NCI-H1694 (cell line): ENCODE measurements at places on chromosomes 7 and 10.

- no peak for DNase-seq
Observed at GRCh38 chr7:156640949-156641485, 443 bp downstream of the RNF32 start.

GRCh38 chr10:22500656-22501340 lies 155.5 kb downstream of the SPAG6 start:
- DNase-seq: no peak

DNA sequence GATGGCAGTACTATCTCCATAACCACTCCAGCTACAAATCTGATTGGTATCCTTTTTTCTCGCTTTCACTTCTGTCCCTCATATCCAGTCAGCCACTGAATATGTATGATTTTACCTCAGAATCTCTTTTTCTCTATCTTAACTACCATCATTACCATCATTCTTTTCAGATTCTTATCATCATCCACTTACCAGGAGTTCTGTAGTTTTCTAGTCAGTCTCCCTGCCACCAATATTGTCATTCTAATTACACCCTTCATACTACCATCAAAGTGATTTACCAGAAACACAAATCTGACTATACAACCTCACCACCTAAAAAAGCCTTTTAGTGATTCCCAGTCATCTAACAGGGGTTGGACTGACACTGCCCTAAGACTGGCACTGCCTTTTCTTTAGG lies 64.9 kb upstream of the TMEM140 start:
- DNase-seq: no peak

DNA sequence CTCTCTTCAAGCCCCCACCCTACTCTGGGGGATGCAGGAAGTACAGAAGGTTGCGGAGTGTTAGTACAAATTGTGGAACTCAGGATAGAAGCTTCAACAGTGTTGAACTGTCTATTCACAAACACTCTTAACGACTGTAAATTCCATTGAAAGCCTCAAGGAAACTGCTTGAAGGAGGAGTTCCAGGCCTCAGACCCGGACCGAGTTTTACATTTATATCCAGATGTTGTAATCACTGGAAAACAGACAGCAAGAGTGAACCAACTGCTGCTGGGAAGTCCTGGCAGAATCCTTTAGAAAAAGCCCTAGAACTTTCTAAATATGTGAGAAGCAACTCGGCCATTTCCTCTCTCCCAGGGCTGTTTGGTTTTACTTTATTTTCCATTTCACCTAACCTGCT lies 84.1 kb upstream of the LRRC18 start:
- DNase-seq: no peak

GRCh38 chr10:125084191-125084613 lies 76.2 kb downstream of the CTBP2 start:
- no peak for DNase-seq

DNA sequence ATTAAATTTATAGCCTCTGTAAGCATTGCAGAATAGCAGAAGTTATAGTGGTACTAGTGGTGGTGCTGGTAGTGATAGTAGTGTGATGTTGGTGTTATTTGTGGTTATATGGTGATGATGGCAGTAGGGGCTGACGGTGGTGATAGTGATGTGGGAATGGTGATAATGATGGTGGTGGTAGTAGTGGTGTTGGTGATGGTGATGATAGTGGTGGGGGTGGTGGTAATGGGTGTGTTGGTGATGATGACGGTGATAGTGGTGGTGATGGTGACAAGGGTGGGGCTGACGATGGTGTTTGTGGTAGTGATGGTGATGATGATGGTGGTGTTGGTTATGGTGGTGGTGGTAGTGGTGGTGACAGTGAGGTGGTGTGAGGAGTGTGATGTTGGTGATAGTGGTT lies 54.4 kb upstream of the MGAM2 start:
- DNase-seq: no peak

DNA sequence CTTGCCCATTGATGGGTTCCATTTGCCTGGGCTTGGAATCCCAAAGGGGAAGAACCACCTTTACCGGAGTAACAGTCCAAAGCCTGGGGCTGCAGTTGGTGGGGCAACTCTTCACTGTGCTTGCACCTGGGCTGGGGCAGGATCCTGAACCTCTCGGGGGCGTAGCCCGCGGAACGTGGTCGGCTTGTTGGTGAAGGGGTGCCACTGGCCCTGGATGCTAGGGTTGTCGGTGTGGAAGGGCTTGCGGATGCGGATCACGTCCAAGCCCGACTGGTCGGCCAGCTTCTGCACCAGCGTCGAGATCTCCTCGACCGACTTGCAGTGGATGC lies 710 bp downstream of the MRPL43 start:
- DNase-seq: no peak

DNA sequence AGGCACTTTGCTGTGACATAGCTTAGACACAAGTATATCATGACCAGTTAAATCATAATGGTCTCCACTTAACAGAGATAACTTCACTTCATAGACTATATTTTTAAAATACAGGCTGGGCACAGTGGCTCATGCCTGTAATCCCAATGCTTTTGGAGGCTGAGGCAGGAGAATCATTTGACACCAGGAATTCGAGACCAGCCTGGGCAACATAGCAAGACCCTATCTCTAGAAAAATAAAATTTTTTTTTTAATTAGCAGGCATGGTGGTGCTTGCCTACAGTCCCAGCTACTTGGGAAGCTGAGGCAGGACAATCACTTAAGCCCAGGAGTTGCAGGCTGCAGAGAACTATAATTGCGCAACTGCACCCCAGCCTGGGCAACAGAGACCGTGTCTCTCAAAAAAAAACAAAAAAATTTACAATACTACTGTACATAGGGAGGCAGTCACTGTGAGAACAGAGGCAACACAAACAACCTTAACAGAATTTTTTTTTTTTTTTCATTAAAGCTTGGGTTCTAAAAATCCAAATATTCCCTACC lies 105.1 kb downstream of the USP6NL start:
- no peak for DNase-seq

- DNase-seq: no peak
Observed at GRCh38 chr7:32500922-32501341, 5.6 kb downstream of the AVL9 start.

DNA sequence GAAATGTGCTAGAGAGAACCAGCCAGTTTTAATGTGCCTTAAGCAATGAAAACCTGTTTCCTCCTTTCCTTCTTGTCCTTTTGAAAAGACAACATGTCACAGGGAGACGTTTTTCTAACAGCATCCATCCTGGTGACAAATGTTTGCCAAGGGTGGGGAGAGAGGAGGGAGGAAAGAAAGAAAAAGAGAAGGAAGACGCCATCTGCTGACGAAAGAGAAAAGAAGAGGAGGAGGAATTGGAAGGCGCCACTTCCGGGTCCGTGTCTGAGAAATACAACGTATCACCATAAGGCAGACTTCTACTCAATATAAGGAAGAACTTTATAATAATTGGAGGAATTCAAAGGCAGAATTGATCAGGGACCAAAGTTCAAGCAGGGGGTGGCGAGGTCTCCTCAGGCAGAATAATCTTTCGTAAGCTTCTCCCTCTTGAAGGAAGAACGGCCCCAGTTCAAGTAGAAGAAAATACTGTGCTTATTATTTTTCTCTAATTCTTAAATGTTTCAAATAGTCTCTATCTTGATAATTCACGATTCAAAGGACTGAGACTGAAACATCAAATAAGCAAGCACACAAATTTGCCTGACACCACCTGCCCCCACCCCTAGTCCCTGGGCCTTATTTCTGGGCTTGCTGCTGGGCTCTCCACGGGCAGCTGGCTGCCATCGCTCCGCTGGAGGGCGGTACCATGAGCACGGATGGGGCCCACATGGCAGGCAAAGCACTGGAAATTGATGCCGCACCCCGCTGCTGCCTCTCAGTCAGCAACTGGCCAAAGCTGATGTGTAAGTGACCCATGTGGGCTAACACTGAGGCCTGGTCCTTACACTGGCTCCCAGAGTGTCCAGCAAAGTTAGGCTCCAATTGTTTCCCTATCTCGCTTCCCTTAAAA lies 273.7 kb upstream of the KLF14 start:
- no peak for DNase-seq

DNA sequence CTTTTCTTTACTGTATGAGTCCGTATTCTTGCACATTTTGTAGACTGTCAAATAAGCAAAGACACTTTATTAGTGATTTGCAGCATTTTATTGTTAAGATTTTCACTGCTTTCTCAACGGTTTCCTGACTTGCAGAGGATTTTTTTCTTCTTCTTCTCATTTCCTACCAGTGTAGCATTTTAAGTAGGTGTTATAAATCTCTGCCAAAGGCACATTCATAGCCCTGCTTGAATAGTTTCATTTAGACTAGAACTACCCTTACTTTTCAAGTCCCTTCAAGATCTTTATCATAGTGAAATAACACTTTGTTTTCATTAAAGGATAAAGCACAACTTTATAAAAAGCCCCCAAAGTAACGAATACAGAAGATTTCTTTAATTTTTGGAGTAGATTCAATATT lies 271.4 kb downstream of the TSPAN12 start:
- no peak for DNase-seq

- no peak for DNase-seq
Observed at GRCh38 chr7:100588438-100588837, 2.3 kb downstream of the FBXO24 start.

GRCh38 chr7:38411404-38411803 lies 138.0 kb upstream of the TARP start:
- DNase-seq: no peak

DNA sequence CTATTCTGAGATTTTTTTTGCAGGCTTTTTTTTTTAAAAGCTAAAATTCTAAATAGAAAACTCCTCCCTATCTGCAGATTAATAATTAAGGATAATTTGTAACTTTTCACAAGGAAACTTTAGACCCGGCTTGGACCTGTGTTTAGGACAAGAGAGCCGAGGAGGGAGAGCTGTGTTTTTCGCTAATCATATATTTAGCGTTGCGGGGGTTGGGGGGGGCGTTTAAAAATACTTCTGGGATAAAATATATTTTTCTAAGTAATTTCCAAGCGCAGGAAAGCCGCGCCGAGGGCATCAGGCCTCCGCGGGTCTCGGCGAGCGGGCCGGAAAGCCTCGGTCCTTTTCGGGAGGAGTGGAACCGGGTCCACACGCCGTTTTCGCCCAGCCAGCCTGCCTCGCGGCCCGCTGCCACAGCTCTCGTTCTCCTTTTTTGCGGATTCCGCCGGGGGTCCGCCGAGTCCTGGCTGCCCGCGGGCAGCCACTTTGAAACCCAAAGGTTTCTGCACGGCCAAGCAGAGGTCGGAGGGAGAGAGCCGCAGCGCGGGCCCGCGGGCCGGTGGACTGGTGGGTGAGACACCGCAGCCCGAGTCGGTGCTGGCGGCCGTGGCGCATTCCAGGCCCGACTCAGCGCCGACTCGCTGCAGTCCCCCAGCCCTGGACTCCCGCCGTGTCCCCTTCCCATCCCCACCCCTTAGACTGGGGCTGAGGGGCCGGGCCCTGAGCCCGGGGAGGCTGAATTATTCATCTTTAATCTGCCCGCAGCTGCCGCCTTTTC lies 2.3 kb downstream of the PAX2 start:
- no peak for DNase-seq

GRCh38 chr7:148773334-148773733 lies 74.6 kb downstream of the CUL1 start:
- no peak for DNase-seq

- DNase-seq: peak; percentile 1
Observed at GRCh38 chr7:157875230-157876179, 538.7 kb downstream of the DNAJB6 start.

- DNase-seq: no peak
Observed at GRCh38 chr7:131302876-131303707, 24.6 kb upstream of the MKLN1 start.

DNA sequence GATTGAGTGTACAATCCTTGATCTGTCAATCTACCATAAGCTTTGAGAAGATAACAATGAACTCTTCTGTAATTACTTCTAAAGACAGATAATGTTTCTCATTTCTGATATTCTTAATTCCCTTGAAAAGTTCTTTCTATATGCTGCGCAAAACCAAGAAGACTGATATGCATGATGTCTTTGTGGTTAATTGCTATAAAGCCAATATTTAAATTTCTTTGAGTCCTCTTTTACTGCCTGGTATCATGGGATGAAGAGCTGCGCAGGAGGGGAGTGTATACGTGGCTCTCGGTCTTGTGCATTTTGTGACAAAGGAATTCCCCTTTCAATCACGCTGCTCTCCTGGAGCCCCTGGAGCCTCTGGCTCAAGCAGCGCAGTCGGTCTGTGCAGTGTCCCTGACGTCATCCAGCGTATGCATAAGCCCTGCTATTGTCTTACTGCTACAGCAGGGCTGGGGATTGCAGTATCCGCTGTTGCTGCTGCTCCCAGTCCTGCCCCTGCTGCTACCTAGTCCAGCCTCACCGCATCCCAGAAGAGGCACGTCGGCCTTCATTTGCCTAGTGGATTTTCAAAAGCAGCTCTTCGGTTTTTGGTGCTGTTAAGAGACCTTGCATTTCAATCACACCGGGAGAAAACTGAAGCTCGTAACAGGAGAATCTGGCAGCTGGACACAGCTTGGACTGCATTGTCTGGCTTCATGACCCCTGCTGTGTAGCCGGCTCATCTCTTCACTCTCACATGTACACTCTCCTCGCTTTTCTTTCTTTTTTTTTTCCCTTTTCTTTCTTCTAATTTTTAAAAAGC lies 66.7 kb downstream of the ST7 start:
- peak; percentile 88 for DNase-seq

DNA sequence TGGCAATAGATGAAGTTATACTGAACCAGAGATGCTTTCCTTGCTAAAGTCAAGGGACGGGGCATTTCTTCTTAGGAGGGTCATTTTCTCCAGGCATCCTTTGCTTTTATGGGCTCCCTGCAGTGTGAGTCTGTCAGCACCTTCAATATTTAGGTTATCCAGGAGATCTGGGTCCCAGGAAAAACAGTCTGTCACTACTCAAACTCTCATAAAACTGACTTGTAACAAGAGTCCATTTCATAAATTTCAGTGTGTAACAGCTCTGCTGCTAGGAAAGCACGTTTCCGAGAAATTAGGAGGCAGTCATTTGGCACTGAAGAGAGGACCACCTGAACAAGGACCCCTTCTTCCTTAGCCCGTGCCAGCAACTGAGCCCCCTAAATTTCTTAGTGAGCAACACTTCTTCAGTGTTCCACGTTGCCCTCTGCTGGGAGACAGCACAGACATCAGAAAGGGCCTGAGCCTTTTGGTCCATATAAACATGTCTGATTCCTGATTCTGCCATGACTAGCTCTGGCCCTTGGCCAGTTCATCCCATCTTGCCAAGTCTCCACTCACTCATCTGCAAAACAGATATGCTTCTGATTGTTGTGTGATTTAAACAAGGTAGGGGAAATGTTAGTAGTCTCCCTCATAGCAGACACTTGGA lies 7.2 kb downstream of the GCC1 start:
- no peak for DNase-seq

DNA sequence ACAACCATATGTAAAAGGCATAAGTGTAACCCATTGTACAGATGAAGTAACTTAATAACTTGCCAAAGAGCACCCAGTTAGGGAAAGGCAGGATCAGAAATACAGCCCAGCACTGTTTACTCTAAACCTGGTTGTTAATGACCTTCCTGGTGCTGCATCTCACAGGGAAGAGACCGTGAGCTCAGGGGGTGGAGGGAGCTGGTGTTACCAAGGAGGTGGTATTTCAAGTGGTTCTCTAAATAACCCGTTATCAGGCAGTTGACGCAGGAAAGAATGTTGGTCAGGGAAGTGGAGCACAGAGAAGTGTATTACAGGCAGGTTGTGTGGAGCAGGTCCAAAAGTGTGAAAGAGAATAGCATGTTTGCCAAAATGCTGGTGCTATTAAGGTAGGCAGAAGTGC lies 4.4 kb upstream of the ST7 start:
- DNase-seq: no peak
